Activated CD4-positive, alpha-beta T cell treated with anti-CD3 and anti-CD28 coated beads, Interleukin-2, amount 50 U/mL, for 4 hours (primary cell): ENCODE measurements at places on chromosomes 11 and 22.

GRCh38 chr11:27837895-27838563, 137.8 kb upstream of the BDNF start:
- DNase-seq = no peak

- no peak for DNase-seq
These were observed 40.3 kb downstream of the IGF2 start for GRCh38 chr11:2098691-2099515.

DNA sequence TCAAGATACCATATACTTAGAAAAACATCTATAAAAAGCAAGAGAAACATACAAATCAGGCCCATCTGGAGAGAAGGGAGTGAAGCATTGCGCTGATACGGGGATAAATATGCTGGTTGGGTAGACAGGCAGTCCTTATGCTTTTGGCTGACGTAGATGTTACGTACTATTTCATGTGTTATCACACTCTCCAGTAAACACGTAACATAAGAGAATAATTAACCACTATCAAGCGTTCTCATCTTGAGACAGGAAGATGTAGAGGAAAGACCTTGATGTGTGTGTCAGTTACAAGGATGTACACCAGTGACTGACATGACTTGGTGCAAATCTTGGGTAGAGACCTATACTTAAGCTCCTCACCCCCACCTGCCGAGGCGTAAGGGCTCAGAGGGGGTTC, 86.7 kb upstream of the PRODH start:
- DNase-seq = no peak

- DNase-seq = no peak
These were observed 50.9 kb downstream of the MCAM start for GRCh38 chr11:119266063-119266462.

DNA sequence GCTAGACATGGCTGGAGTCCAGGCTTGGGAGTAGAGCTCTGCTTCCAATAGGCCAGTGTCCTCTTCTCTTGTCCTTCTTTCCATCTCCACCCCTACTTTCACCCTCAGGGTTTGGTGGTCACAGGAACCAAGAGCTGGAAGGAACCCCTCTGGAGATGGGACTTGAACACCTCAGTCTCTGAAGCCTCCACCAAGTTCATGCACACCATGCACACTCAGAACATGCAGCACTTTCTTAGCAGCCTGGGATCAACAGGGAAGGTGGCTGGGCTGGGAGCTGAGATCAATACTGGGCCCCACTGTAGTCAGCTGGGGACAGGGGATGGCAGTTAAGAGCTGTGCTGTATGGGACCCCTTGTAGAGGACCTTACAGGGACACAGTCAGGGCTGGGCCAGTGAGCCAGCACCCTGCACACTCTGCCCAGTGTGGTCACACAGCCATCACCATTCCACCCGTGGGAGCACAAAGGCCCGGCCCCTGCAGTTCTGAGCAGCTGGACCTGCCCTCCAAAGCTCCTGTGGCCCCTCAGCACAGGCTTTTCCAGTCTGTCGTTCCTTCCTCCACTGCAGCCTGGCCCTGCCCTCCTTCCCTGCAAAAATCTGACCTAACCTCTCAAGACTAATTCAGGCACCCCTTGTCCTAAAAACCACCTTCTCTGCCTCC, 47.7 kb downstream of the GAB4 start:
- DNase-seq = no peak

GRCh38 chr22:29037340-29037932, 24.2 kb downstream of the C22orf31 start:
- DNase-seq = no peak

GRCh38 chr11:1281326-1281973, 28.0 kb downstream of the TOLLIP start:
- no peak for DNase-seq

- DNase-seq = no peak
These were observed 5.3 kb downstream of the IFITM10 start for GRCh38 chr11:1744891-1745700.

DNA sequence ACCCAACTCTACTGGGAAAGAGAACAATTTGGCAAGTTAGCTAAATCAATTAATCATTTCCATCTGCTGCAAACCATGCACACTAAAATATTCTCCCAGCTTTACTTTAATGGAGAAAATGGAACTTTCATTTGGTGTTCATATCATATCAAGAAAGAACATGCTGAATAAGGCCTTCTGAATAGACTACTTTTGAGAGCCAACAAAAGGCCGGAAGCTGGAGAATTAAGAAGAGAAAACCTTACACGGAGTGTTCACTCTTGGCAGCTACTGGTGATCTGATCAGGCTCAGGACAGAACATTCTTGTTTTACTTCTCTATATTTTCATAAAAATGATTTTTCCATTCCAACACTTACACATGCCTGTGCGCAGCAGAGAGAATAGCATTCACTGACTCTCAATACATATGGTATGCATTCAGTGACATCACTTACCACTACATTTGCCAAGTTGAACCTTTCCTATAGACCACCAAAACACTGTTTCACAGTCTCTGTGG, 165.3 kb downstream of the TTC28 start:
- DNase-seq = no peak

GRCh38 chr22:33832558-33833151, 87.6 kb downstream of the LARGE1 start:
- no peak for DNase-seq

- DNase-seq = no peak
These were observed 118.3 kb downstream of the VPREB1 start for GRCh38 chr22:22362936-22363335.

- DNase-seq = peak; percentile 100
These were observed at the start of gene ZNHIT2 for GRCh38 chr11:65117206-65118096. TSS of gene ZNHIT2 (minus strand) at chr11:65117701. CDS start at chr11:65117653, 48 bp downstream.
